ENCODE measurements at places on chromosomes 11 and 22.

DNA sequence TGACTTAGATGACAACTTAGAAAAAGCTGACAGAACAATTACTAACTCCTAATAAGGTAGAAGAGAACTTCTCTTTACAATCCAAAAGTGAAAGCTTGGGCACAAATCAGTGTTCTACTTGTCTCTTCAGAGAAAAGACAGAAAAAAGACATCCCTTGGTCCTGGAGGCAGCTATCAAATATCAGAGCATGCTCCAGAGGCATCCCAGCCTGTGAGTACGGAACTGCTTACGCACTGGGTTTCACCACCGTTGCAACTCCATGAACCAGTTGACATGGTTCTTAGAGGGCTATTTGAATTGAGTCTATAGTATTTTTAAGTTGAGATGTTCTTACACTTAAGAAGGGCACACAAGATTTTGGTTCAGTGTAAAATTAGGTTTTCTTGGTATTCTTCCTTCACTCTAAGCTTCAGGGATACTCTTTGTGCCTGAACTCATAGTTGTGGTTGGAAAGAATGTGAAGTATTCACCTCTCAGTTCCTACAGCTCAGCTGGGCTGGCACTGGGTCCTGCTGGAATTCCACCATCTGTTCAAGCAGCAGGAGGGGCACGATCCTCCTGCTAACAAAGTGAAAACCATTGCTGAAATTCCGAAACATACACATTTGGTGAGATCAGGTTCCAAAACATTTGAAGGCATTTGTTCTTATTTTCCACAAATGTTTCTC lies 6.3 kb downstream of the AKIP1 start:
- DNase-seq = no peak

GRCh38 chr11:31956310-31956709 lies 134.6 kb upstream of the RCN1 start:
- DNase-seq = no peak

DNA sequence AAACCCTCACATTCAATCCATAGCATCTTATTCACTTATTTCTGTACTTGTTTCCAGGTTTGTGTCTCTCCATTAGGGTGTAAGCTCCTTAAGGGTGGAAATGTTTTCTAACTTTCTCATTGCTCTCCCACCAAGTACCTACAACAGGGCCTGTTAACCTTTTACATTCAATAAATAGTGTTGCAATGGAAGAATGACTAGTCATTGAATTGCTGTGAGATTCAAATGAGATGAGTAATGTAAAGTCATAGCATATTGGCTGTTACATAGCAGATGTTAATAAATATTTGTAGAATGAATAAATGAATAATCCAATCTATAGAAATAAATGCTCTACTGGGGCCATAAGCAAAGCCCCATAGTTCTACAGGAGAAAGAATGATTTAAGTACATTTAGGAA lies 75.4 kb upstream of the DDI1 start:
- DNase-seq = no peak

- DNase-seq = no peak
Observed at GRCh38 chr11:71335371-71335770, 83.0 kb upstream of the SHANK2 start.

DNA sequence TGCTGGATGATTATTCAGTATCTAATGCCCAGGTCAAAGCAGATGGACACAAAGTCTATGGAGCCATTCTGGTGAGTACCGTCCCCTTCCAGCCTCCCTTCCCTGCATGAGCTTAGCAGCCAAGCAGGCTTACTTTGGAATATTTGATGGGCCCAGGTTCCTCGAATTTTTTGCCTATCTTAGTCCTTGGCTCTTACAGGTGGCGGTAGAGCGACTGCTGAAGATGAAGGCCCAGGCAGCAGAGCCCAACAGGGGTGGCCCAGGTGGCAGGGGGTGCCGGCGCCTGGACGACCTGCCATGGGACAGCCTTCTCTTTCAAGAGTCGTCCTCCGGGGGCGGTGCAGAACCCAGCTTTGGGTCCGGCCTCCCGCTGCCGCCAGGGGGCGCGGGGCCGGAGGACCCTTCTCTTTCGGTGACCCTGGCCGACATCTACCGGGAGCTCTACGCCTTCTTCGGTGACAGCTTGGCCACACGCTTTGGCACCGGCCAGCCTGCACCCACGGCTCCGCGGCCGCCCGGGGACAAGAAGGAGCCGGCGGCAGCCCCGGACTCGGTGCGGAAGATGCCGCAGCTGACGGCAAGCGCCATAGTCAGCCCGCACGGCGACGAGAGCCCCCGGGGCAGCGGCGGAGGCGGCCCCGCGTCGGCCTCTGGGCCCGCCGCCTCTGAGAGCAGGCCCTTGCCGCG lies 741 bp upstream of the TMEM179B start:
- DNase-seq = peak; percentile 87

GRCh38 chr11:123556633-123557032 lies 97.8 kb downstream of the SCN3B start:
- no peak for DNase-seq

GRCh38 chr11:38423042-38423441 lies 1825.0 kb upstream of the RAG2 start:
- no peak for DNase-seq

DNA sequence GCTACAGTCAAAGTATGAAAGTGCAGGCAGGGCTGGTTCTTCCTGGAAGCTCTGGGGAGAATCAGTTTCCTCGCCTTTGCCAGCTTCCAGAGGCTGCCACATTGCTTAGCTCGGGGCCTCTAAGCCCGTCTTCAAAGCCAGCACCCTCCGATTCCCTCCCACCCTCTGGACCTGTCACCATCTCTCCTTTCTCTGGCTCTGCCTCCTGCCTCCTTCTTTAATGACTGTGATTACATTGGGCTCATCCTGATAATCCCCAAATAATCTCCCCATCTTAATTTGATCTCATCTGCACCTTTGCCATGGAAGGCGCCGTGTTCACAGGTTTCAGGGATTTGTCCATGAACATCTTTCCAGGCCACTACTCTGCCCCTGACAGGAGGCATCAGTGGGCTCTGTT lies 42.5 kb downstream of the MCM5 start:
- no peak for DNase-seq

GRCh38 chr11:23585416-23586104 lies 725.3 kb upstream of the CCDC179 start:
- DNase-seq = no peak

DNA sequence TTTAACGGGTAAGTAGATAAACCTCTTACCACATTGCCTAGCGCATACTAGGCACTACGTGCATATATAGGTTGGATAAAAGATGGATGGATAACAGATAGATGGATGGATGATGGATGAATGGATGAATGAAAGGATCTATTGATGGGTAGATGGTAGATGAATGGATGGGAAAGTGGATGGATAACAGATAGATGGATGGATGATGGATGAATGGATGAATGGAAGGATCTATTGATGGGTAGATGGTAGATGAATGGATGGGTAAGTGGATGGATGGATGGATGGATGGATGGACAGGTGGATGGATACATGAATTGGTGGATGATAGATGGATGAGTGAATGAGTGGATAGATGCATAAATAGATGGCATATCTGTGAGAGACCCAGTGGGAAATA lies 555.0 kb downstream of the MN1 start:
- DNase-seq = no peak

DNA sequence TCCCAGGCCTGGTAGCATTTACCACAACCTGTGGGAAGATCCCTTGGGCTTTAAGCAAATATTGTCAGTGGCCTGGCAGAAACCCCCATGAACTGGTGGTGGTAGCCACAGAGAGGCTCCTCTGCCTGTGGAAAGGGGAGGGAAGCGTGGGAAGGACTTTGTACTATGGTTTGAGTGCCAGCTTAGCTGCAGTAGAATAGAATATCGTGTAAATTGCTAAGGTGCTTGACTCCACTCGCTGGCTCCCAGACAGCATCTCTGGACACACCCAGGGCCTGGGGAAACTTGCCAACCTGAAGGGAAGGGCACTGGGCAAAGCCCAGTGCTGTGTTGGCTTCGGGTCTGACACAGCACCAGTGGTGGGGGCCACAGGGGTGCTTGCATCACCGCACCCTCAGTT lies 52.6 kb downstream of the XRRA1 start:
- no peak for DNase-seq

GRCh38 chr11:76627606-76628005 lies 42.9 kb downstream of the LRRC32 start:
- DNase-seq = no peak

DNA sequence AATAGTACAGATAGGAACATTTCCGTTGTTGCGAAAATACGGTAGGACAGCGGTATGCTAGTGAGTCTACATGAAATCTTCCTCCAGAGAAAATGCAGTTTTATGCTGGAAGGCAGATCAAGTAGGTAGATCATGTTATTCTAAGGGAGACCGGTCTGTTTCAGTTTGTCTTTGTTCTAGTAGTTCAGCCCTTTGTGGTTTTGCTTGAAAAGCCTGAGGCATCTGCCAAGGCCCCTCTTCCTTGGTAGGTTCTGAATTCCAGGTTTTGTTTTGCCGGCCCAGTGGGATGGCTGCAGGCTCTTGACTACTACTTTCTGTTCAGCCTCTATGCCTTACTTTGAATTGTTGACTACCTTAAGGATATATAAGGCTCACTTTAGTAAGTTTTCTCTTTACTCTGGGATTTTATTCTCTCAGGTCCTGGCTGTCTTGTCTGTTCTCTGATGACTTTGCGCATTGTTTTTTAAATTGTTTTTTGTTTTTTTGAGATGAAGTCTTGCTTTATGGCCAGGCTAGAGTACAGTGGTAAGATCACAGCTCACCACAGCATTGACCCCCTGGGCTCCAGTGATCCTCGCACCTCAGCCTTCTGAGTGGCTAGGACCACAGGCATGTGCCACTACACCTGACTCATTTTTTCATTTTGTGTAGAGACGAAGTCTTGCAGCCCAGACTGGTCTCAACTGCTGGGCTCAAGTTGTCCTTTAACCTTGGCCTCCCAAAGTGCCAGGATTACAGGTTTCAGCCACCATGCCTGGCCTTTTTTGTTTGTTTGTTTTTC lies 53.7 kb downstream of the HIPK3 start:
- DNase-seq = no peak

GRCh38 chr11:10986006-10986405 lies 128.2 kb upstream of the ZBED5 start:
- no peak for DNase-seq

- DNase-seq = no peak
Observed at GRCh38 chr11:35752115-35752514, 89.5 kb downstream of the TRIM44 start.

GRCh38 chr11:83070044-83070701 lies 1.5 kb downstream of the RAB30 start:
- DNase-seq = no peak

DNA sequence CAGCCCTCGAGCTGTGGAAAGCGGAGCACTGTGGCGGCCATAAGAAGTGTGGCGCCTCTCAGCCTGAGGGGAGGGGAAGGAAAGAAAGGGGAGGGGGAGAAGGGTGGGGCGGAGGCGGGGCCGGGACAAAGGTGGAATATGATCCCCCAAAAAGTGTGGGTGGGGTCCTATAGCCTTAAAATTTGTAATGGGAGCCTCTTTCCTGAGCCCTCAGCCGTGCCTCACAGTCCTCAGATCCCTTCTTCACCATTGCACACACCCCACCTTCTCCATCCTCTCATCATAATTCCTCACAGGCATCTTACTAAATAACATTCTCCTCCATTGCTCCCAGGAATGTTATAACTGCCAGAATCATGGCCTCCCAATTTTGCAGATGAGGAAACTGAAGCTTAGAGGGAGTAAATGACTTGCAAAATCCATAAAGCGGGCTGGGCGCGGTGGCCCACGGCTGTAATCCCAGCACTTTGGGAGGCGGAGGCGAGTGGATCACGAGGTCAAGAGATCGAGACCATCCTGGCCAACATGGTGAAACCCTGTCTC lies 600 bp upstream of the RAB6A start:
- DNase-seq = no peak

DNA sequence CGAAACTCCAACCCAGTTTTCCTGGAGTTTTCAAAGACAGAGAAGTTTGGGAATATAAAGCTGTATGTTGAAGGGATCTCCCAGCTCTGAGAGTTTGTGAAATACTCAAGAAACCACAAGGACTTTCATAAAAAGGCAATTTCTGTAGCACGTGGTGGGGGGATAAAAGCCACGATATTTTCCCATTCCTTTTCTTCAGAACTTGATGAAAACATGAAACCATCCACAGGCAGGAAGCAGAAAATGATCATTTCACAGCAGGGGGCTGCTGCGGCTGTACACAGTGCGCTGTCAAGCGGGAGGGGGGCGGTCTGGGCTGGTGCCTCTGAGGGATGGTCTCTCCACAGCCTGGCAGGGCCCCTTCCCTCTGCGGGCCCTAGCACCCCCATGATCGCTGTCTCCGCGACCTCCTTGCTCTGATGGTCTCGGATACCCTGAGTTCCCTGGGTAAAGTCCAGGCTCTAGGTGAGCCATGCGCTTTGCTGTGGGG lies 423.2 kb downstream of the MN1 start:
- DNase-seq = no peak

GRCh38 chr11:121112498-121113455 lies 11.7 kb downstream of the TECTA start:
- DNase-seq = no peak

DNA sequence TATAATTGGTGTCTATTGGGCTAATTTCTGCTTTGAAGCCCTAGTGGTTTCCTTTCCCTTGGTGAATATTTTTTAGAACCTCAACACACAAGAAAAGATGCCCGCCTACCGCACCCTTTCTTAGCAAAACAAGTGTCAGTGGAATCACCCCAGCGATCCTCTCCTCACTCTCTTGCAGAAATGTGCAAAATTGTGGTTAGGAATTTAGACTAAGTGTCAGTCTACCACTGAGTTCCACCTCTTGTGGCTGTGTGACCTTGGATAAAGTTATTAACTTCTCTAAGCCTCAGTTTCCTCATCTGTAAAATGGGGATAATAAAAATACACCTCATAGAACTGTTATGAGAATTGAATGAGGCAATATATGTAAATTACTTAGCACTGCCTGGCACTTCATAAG lies 5.3 kb upstream of the JAML start:
- no peak for DNase-seq

DNA sequence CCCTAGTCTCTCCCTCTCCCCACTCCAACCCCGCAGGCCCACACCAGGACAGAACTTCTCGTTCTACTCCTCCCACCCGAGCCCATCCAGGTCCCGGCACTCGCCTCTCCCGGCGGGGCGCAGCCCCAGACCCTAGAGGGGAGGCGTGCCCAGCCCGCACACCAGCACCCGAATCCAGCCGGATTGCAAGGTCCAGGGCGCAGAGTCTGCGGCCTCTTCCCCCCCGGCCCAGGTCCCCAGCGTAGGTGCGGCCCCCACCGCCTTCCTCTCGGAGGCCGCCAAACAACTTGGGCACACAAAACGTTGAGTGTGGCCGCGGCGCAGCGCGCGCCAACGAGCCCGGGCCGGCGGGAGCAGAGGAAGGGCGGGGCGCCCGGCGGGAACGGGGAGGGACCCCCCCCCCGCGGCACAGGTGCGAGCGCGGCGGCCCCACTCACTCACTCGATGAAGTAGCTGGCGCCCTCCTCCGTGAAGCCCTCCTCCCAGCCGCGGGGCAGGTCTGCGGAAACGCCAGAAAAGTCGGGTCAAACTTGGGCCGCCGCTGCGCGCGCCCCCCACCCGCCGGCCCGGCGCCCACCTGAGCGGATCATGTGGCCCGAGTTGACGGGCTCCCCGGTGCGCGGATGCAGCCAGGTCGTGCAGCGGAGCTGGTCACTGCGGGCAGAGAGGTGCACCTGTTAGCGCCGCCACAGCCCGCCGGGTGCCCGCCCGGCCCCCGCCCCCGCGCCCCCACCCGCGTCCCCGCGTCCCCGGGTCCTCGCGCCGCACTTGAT lies 480 bp downstream of the PLEKHA7 start:
- no peak for DNase-seq

Measured in right renal cortex interstitium (tissue), 3 donors.